ENCODE measurements at places on chromosomes 2 and 18.

- DNase-seq, result no peak
These were observed 37.7 kb upstream of the CTDP1 start for GRCh38 chr18:79641722-79642497.

DNA sequence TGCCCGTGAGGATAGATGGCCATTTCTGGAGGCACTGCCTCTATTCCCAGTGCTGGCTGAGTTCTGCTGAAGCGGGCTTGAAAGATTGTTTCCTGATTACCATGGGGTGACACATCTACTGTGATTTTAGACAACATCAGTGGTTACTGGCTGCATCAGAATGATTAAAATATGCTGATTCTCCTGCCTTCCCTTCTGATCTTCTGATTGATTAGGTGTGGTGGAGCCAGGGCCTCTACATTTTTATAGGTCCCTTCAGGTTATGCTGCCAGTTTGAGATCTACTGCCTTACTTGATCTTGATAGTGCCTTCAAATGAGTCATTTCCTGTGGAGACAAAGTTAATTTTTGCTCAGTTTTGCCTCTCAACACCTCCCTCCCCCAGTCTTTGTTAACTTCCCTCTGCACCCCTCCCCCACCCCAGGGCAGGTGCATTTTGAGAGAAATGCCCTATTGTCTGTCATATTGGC is 31.6 kb upstream of the SNORC start:
- no peak for DNase-seq

GRCh38 chr2:160610041-160610440 is 116.4 kb upstream of the RBMS1 start:
- peak; percentile 29 for DNase-seq

GRCh38 chr2:206820807-206821206 is 55.4 kb downstream of the FASTKD2 start:
- no peak for DNase-seq

DNA sequence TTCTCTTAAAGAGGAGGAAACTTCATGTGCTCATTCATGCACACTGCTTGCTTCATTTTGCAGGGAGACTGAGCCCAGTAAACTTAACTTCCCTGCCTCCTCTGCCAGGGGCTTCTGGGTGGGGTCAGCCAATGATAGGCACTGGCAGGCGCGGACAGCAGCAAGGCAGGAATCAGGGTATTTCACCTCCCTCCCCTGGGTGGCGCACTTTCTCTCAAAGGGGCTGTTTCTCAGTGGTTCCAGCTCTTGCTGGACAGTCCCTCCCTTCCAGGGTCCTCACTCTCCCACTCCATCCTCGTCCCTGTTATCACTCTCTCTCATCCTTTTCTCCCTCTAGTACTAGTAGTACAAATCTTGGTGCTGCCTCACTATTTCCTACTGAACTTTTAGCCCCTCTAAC is 320.5 kb upstream of the ZNF521 start:
- no peak for DNase-seq

GRCh38 chr2:155178921-155179320 is 480.4 kb downstream of the KCNJ3 start:
- no peak for DNase-seq

GRCh38 chr2:126059379-126059778 is 596.6 kb upstream of the GYPC start:
- no peak for DNase-seq

DNA sequence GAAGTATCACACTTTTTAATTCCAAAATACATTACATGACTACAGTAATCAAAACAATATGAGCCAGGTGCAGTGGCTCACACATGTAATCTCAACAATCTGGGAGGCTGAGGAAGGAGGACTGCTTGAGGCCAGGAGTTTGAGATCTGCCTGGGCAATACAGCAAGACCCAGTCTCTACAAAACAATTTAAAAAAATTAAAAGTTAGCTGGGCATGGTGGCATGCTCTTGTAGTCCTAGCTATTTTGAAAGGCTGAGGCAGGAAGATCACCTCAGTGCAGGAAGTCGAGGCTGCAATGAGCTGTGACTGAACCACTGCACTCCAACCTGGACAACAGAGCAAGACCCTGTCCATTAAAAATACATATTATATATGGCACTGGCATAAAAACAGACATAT is 109.8 kb downstream of the USP34 start:
- no peak for DNase-seq

- DNase-seq, result no peak
These were observed 8.6 kb upstream of the ARMC9 start for GRCh38 chr2:231189571-231190495.

DNA sequence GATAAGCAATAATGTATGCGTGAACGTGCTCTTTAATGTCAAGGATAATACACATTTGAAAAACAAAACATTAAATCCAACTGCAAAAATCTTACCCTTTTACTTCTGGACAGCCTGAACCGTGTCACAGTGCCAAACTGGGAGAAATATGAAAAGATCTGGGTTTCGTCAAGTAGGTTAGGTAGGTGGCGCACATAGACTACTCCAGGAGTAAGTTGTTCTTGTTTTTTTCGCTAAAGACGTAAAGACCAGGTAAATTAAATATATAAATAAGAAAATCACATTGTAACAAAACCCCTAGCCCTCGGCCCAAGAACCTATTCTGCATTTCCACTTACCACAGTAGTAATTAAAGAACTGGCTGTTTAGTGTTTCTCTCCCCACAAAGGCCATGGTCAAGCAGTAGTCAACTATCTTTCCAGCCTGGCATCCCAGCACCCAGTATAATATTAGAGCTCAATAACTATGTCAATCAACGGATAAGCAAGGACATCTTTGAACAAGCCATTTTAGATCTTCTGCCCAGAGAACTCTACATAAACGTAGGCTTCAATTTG is 1.1 kb downstream of the NIFK start:
- DNase-seq, result peak; percentile 48

DNA sequence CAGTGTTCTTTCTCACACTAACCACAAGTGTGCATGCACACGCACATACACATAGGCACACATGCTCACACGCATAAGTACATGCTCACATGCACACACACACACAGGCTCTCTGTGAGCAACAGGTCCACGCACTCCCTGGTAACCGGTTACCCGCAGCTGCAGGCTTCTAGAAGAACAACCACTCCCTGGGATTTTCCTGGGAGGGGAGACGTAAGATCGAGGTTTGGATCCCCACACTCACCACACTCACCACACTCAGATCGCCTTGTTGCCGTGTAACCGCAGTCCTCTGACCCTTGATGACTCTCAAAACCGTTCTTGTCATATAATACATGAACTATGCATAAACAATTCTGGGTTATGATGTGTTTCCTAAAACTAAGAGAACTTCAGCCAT is 42.2 kb downstream of the TTC32 start:
- no peak for DNase-seq

GRCh38 chr2:191501561-191502168 is 176.3 kb upstream of the NABP1 start:
- peak; percentile 40 for DNase-seq

DNA sequence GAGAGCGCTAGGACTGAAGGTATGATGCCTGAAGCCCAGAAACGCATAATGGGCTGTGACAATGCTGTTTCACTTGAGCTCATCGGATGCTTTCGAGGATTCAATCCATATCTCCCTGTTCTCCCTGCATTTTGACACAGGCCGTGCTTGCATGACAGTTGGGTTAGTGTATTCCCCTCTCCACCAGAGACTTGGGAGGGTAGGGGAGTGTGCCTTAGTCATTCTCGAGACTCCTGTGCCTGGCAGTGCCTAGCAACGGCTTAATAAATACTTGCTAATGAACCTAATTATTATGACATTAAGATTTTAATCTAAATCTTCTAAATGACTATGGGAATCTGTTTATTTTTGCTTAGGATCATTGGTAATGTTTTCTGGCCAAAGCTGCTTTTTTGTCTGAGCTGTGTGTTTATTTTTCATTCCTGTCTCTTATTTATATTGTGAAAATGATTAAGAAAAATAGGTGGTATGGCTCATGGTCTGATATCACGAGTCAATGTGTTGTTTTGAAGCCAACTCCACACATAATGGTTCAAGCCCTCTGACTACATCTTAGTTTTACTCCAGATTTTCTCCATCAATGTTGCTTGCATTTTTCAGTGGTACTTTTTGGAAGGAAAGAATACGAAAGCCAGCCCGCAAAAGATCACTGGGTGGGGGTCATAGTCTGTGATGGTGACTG is 61.3 kb downstream of the NEDD4L start:
- no peak for DNase-seq

GRCh38 chr2:123953846-123954245 is 71.2 kb upstream of the CNTNAP5 start:
- DNase-seq, result no peak

DNA sequence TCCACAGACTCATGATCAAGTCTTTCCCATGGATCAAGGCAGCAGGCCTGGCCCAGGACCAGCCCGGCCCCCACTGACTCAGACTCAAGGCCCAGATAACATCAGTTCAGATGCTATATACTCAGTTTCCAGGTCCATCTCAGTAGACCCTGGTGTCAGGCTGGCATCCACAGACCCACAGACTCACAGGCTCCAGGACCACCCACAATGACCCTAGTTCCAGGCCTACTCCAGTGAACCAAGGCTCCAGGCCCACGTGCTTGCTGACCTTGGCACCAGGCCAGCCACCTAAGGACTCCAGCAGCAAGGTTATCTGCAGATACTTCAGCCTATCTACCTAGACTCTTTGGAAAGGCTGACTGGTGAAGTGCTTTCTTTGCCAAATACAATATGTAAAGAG is 51.0 kb downstream of the KCNH7 start:
- no peak for DNase-seq

GRCh38 chr2:204110338-204110741 is 173.8 kb downstream of the ICOS start:
- no peak for DNase-seq

GRCh38 chr2:66515743-66516142 is 80.8 kb downstream of the MEIS1 start:
- peak; percentile 52 for DNase-seq

GRCh38 chr18:44967599-44967998 is 286.9 kb downstream of the SETBP1 start:
- no peak for DNase-seq

DNA sequence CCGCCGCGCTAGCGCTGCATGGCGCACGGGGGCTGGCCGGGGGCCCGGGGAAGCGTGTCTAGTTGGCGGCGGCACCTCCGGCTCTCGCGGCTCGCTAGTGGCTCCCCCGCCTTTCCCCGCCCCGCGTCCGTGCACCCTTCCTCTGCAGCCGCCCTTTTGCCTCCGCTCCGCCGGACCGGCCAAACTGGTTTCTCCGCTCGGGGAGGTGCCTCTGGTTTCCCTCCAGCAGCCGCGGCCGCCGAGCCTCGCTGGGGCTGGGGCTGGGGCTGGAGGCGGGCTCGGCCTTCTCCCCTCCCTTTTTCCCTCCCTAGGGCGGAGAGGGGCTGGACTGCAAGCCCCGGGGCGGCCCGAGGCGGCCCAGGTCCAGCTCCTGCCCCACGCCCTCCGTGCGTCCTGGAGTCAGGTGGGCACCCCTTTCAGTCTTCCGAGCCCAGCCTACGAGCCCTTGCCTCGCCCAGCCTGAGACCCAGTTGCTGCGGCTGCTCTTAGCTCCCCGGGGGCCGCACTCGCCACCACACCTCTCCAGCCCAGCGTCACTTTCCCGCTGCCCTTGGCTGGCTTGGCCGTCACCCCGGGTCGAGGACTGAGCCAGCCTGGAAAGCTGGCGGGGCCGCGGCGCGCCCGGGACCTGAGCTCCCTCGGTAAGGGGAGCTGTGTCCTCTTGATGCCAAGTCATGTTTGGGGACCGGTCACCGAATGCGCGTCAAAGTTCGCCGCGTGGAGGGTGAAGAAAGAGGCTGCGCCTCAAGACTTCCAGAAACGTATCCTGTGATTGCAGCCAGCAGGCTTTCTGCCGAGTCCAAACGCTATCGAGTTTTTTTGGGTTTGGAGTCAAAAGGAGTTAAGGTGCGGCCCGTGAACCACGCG is at the start of gene ATP8B1:
Gene ATP8B1, minus strand, starts transcription at position 213 of the 867 bp plus-strand sequence. CDS start 71,508 bp downstream, outside the sequence.
- peak; percentile 92 for DNase-seq

DNA sequence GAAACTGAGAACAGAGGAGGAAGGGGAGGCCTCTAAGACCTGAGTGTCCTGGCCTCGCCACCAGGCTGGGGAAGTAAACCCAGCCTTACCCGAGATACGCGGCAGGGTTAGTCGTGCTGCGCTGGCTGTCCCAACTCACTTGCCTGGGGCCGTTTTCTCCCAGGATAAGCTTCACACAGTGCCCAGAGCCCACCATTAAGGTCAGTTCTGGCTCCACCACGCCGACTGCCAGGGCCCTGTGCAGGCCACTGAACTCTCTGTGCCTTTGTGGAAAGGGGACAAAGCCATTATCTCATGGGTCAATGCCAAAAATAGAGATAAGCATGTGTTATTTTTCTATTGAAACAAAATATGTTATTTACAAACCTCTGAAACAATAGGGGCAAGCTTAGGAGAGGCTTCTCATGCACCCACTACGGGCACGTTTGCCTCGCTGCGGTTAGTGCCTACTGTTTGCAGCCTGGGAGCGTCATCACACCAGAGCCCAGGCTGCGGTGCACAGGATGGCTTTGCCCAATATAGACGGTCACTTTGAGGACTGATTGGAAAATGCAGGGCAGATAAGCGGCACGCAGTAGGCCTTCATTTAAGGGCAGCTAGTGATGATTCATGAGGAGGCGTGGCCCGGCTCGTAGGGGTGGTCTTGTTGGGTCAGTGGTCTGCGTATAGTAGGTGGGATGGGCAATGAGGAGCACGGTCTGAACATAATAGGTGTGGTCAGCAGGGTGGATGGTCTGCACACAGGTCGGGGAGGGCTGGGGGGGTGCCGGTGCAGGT is 242.1 kb downstream of the GLI2 start:
- no peak for DNase-seq

DNA sequence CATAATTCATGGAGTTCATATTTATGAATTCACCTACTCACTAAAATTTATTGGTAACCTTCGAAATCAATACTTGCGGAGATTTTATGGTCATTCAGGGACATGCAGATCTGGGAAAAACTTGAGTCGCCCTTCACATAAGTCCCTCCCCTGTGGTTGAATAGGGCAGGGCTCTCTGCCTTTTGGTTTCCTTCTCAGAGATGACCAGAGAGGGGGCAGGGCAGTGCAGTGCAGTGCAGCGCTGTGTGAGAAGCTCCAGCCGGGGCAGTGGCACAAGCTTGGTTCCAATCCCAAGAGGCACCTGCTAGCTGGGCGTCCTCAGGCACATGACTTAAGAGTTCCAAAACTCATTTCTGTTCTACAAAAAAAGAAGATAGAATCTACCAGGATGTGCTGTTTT is 274.4 kb upstream of the RAB6C start:
- DNase-seq, result no peak

DNA sequence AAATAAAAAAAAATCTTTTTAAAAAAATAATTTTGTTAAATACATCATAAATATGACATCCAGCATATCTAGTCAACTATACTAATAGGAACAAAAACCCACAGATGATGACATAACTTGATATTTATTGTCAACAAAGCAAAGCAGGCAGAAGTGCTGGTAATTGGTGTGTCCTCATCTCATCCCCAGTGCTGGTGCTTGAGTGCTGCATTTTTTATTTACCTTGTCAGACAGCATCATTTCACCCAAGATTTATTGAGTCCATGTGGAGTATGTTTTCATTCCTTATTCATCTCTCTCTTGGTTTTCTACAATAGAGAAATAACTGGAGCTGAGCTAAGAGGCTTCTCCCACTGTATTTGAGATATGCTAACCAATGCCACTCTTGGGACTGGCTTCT is 191.6 kb upstream of the SLC14A2 start:
- no peak for DNase-seq

GRCh38 chr18:79938196-79938595 is 13.3 kb downstream of the SLC66A2 start:
- DNase-seq, result no peak

All from NCI-H526 treated with DMSO at 0.1 percent for 48 hours (cell line).